ENCODE measurements at places on chromosomes 6 and 20. TPM values are rescaled to one million over a fixed set of nuclear protein-coding genes. Genes with fewer than 3 reads are reported as not detected.

The SAMD10 gene
- total RNA-seq: 0.28 TPM

The HEY2 gene
- total RNA-seq: not detected

The FRK gene
- total RNA-seq: 1.9 TPM

The KCNB1 gene
- under 0.01 TPM for total RNA-seq

The MRAP2 gene
- total RNA-seq: 0.65 TPM

The CDC5L gene
- 17.4 TPM for total RNA-seq

The TEAD3 gene
- 6.8 TPM for total RNA-seq

The DNMT3B gene
- 0.85 TPM for total RNA-seq

The TNFRSF6B gene
- total RNA-seq: 0.65 TPM

The MAP7 gene
- total RNA-seq: 3.8 TPM

The TRIM31 gene
- total RNA-seq: not detected

The GID8 gene
- total RNA-seq: 29.7 TPM

The PRSS35 gene
- 9.7 TPM for total RNA-seq

The MATN4 gene
- not detected for total RNA-seq

The SPAG4 gene
- total RNA-seq: 22.0 TPM

The EDN3 gene
- total RNA-seq: not detected

The EBF4 gene
- total RNA-seq: 0.57 TPM

The SULF2 gene
- 28.3 TPM for total RNA-seq

The EFCAB8 gene
- 0.28 TPM for total RNA-seq

The SLC35A1 gene
- 16.9 TPM for total RNA-seq

The ARMH2 gene
- total RNA-seq: not detected

The AFDN gene
- 33.3 TPM for total RNA-seq

The HDGFL1 gene
- total RNA-seq: not detected

The LRRN4 gene
- total RNA-seq: not detected
